CD4-positive, alpha-beta T cell (primary cell): ENCODE measurements at places on chromosomes 11 and 22.
A peak's percentile ranks its signal among the peaks of the same experiment; 100 is the strongest.

- DNase-seq, result no peak
Observed at GRCh38 chr11:122085264-122085663, 30.8 kb downstream of the BLID start.

GRCh38 chr11:72001834-72002591 lies 3.3 kb downstream of the IL18BP start:
- no peak for DNase-seq

DNA sequence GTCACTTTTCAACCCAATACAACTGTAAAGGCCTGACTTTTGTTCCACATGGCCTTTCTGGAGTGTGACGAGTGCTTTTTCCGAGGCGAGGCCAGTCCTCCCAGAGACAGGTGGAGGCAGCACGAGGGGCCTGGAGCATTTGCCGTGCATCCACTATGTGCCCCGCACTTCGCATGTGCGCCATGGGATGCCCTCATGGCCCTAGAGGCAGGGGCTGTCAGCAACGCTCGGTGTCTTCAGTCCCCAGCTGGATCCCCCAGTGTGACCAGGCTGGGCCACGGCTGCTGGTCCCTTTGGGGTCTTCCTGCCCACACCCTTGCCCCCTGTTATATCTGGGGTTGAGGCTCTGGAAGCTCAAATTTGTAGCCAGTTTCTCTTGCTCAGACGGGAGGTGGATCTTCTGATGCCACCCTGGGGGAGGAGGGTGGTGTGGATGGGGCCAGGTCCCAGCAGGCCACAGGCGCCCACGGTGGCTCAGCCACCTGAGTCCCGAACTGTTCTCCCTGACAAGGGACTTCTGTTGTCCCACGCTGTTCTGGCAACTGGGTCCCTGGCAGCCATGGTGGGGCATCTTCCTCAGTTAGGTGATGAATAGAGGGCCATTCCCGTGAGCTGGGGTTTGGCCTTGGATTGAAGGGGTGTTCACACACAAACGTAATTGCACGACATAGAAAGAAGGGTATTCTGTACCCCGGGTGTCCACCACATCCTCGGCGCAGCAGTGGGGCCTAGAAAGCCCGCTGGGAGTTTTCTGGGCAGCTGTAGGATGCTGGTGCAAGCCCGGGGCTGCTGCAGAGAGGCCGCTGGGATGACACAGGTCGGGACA lies 100.9 kb downstream of the CTTN start:
- DNase-seq, result no peak

DNA sequence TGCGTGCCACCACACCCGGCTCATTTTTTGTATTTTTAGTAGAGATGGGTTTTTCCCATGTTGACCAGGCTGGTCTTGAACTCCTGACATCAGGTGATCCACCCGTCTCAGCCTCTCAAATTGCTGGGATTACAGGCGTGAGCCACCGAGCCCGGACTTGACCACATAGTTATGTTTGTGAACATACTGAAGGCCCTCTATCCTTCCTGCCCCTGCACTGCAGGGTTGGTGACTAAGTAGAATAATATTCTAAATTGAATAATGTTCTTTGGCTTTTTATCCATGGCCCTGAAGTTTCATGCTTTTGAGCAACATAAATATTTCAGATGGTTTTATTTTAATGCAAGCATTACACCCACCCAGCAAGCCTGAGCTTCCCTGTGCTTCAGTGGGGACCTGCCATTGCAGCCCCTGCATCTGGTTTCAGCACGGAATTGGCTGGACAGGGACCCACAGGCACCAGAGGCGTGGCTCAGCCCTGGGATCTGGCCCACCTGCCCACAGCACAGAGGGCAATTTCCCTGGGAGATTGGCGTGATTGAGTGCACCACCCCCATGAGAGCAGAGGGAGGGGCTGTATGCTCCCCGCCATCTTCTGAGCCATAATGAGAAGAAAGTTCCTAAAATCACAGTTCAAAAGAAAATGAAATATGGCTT lies 460.5 kb downstream of the BRD1 start:
- no peak for DNase-seq

- no peak for DNase-seq
Observed at GRCh38 chr11:8315954-8316353, 52.3 kb upstream of the LMO1 start.

DNA sequence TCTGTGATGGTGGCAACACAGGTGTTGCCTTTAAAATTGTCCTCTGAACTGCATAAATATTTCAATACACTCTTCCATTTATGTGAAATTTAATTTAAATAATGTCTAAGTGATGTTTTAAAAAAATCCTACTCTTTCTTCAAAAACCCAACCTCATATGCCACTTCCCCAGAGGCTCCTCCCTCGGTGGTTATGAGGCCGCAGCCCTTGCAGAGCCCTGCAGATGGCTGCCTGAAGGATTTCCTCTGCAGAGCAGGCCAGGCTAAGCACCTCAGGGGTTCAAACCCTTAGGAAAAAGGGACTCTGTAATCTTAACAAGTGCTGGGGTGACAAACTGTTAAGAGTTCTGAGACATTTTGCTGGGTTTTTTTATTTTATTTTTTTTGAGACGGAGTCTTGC lies 25.2 kb downstream of the MORC2 start:
- peak; percentile 73 for DNase-seq

- no peak for DNase-seq
Observed at GRCh38 chr11:33207408-33207985, 46.2 kb upstream of the CSTF3 start.

- DNase-seq, result no peak
Observed at GRCh38 chr22:27989758-27990450, 70.8 kb upstream of the PITPNB start.

- no peak for DNase-seq
Observed at GRCh38 chr22:32476281-32477195, 1.9 kb downstream of the FBXO7 start.

DNA sequence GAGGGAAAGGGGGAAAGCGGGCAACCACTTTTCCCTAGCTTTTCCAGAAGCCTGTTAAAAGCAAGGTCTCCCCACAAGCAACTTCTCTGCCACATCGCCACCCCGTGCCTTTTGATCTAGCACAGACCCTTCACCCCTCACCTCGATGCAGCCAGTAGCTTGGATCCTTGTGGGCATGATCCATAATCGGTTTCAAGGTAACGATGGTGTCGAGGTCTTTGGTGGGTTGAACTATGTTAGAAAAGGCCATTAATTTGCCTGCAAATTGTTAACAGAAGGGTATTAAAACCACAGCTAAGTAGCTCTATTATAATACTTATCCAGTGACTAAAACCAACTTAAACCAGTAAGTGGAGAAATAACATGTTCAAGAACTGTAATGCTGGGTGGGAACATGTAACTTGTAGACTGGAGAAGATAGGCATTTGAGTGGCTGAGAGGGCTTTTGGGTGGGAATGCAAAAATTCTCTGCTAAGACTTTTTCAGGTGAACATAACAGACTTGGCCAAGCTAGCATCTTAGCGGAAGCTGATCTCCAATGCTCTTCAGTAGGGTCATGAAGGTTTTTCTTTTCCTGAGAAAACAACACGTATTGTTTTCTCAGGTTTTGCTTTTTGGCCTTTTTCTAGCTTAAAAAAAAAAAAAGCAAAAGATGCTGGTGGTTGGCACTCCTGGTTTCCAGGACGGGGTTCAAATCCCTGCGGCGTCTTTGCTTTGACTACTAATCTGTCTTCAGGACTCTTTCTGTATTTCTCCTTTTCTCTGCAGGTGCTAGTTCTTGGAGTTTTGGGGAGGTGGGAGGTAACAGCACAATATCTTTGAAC lies 6.8 kb downstream of the MALAT1 start:
- no peak for DNase-seq

- DNase-seq, result no peak
Observed at GRCh38 chr11:81874635-81875034, 859.0 kb downstream of the FAM181B start.

DNA sequence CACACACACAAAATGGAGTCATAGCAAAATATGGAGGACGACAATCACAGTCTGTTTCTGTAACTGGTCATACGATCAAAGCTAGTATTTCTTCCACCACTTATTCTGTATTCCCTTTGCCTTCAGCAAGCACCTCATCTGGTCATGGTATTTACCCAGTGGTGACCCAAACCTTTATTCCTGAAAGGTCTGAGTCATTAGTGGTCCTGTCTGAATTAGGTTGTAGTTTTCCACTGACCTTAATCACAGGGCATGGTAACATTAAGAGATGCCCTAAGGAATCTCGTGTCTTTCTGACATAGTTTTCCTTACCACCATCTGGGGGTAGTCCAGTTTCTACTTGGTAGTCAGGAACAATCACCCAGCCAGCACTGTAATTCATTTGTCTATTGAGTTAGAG lies 54.8 kb upstream of the CEP295 start:
- DNase-seq, result no peak

GRCh38 chr11:134452026-134452837 lies 40.2 kb upstream of the B3GAT1 start:
- no peak for DNase-seq

- no peak for DNase-seq
Observed at GRCh38 chr11:76087749-76088148, 118.6 kb downstream of the WNT11 start.

DNA sequence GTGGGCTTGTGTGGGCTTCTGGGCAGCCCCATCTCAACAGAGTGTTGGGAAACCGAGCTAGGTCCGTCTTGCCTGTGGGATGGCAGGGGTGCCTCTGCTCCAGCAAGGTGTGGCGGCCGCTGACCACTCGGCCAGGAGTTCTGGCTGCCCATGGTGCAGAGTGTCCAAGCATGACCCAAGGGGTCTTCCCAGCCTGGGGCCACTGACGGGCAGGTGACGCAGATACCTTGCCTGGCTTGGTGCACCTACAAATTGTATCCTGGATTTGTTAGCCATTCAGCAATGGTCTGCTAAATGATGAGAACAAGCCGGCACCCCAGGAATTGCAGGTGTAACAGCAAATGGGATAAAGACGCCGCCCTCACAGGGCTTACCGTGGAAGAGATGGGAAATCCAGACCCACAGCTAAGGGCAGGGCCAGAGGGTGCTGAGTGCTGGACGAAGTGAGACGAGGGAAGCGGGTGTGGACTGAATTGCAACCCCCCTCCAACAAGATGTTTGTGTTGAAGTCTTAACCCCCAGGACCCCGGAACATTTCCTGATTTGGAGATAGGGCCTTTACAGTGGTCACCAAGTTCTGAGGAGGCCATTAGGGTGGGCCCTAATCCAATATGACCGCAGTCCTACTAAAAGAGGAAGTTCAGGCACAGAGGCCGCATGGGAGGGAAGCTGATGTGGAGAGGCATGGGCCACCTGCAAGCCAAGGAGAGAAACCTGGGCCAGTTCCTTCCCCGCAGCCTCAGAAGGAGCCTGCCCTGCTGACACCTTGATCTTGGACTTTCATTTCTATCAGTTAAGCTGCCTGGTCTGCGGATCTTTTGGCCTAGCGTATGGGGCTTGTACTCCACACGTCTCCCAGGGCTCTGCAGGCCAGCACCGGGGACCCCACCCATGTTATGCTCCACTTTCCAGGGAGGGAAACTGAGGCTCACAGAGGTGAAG lies 45.2 kb upstream of the LINC01488 start:
- no peak for DNase-seq

DNA sequence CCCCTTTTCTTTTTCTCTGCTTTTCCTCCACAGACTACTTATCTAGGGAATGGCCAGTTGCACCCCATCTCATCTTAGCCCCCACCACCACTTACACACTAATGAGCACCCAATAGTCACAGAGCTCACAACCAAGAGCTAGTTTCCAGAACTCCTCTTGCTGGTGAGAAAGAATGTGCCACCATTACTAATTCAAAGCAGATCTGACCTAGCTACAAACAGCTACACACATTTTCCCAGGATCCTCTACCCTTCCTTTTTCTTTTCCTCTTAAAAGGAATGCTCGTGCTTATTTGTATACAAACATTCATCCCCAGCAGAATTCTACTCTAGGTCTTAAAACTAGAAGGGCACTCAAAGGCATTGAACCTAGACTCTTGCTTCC lies 136.8 kb downstream of the CD44 start:
- DNase-seq, result no peak

DNA sequence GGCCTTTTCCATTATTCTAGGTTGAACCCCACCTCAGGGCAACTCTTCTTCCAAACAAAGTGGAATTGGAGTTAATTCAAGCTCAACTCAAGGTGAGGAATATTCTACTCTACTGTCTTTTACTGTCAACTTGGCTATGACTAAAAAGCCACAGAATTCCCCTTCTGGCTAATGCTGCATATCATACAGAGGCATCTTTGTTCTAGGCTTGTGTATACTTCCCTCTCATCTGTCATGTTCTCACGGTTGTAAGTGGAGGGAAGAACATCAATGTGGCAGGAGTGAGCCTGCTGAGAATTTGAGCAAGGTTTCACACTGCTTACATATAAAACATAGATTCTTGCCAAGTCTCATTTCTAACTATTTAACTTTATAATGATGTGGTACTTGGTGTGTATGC lies 921.4 kb upstream of the CNTN5 start:
- DNase-seq, result no peak

DNA sequence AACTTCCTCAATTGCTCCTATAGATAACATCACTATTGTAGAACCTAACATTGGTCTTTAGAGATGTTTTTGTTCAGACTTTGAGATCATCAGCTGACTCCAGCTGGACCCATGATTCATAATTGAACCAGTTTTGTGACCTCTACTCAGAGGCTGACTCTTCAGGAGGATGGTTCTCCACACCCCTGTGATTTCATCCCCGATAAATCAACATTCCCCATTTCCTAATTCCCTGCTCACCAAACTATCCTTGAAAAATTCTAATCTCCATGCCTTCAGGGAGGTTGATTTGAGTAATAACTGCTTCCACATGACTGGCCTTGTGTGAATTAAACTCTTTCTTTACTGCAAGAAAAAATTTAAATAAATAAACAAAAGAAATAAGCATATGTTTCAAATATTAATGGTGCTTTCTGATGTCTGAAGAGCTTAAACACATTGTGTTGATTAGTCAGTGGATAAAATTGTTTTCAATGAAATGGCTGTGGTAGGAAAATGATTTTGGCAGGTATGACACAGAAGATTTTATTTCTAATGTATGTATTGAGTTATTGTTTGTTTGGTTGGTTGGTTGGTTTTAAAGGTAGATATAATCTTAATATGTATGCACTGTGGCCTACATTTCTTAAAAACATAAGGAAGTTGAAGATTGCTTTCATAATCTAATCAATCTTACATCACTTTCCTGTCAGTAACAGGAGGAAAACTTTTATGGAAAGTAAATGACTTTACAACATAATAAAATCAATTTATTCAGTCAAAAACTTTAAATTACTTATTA lies 427.9 kb upstream of the CCDC179 start:
- no peak for DNase-seq
